ENCODE measurements at places on chromosomes 16 and 17.

- no peak for DNase-seq
Measured at GRCh38 chr16:83842756-83843507, 35.2 kb downstream of the HSBP1 start.

- DNase-seq, result no peak
Measured at GRCh38 chr17:62641153-62641552, 13.7 kb downstream of the MRC2 start.

GRCh38 chr16:15777533-15778203 is 79.2 kb downstream of the MYH11 start:
- DNase-seq, result no peak

DNA sequence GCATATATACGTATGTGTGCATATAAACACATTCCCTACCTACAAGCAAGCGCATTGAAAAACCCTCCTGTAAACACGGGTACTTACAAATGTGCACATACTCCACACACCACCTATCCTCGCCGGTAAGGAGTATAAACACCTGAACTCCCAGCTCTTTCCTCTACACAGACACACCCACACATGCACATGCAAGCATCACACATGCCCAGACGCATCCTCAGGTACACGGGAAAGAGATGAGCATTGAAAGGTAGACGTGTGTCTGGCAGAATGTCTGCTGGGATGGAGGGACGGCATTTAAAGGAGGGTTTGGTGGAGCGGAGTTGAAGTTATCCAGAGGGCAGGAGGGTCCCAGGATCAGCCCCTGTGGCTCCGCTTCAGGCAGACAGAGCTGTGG is 4.7 kb upstream of the SMTNL2 start:
- no peak for DNase-seq
